Thoracic aorta (tissue), 2 donors: ENCODE measurements at places on chromosomes 16 and 17. TPM values are rescaled to one million over a fixed set of nuclear protein-coding genes. Genes with fewer than 3 reads are reported as not detected.

DNA sequence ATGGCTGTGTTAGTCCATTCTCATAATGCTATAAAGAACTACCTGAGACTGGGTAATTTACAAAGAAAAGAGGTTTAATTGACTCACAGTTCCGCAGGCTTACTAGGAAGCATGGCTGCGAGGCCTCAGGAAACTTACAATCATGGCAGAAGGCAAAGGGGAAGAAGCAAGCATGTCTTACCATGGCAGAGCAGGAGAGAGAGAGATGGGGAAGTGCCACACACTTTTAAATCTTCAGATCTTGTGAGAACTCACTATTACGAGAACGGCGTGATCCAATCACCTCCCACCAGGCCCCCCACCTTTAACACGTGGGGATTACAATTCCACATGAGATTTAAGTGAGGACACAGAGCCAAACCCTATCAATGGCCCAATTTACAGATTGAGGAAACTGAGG, 96.5 kb downstream of the SDK2 start:
- DNase-seq, result no peak

- DNase-seq, result no peak
These were observed 10.5 kb downstream of the MMP28 start for GRCh38 chr17:35784895-35785294.

- no peak for DNase-seq
These were observed 5.2 kb downstream of the ALOX12B start for GRCh38 chr17:8082292-8082691.

DNA sequence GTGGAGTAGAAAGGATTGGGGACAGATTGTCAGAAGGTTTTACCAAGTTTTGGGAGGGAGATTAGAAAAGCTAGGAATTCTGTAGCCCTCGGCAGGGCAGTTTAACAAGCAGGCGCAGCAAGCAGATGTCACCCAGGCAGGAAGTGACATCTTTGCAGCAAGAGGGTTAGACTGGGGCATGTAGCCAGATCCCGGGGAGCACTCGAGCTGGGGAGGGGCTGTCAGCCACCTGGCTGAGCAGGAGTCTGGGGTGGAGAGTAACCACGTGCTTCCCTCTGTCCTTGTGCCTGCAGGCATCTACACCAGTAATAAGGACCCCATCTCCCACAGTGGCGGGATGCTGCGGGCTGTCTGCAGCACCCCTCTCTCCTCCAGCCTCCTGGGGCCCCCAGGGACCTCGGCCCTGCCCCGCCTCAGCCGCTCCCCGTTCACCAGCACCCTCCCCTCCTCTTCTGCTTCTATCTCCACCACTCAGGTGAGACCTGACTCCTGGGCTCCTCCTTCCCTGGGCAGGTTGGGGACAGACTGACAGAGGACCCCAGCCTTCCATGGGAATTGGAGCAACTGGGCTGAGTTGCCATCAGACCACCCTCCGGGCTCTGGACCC, 12.2 kb downstream of the MLLT6 start:
- DNase-seq, result no peak

SEZ6L2 gene
- 1.4 TPM for total RNA-seq
